ENCODE measurements at places on chromosomes 7 and 10.
A peak's percentile ranks its signal among the peaks of the same experiment; 100 is the strongest.

GRCh38 chr7:95545007-95545615 is 51.2 kb downstream of the PDK4 start:
- no peak for DNase-seq

DNA sequence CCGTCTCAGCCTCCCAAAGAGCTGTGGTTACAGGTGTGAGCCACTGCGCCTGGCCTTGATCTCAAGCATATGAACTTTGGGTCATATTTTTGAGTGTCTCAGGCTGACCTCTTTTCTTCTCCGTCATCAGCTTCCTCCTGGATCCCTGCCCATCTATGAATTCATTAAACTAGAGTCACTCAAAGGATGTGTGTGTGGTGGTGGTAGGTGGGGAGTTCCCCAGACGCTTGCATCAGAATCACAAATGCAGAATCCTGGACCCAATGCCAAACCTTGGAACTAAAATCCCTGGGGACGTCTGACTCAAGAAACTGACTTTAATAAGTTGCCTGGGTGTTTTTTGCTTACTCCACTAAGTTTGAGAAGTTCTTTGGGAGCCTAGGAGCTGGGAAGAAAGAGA is 6.7 kb upstream of the CREB5 start:
- DNase-seq = no peak

- DNase-seq = no peak
Measured at GRCh38 chr7:142969183-142969582, 7.0 kb upstream of the KEL start.

DNA sequence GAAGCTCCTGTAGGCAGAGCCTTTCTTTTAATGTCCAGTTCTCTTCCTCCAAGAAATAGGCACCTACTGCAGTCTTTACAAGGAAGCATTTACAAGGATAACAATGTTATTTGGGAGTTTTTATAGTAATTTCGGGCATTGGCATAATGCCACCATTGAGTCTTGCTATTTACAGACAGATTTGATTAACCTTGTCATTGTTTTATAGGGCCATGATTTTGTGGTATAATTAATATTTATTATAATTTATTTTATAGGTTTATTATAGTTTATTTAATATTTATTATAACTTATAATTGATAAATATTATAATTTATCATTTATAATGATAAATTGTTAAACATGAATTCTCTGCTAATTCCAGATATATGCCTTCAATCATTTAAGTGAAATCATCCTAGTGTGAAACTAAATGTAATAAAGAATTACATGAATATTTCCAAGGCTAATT is 573 bp upstream of the POT1 start:
- DNase-seq = no peak

GRCh38 chr7:81648716-81649115 is 121.1 kb downstream of the HGF start:
- DNase-seq = no peak

- no peak for DNase-seq
Measured at GRCh38 chr7:40644454-40645188, 509.8 kb downstream of the SUGCT start.

DNA sequence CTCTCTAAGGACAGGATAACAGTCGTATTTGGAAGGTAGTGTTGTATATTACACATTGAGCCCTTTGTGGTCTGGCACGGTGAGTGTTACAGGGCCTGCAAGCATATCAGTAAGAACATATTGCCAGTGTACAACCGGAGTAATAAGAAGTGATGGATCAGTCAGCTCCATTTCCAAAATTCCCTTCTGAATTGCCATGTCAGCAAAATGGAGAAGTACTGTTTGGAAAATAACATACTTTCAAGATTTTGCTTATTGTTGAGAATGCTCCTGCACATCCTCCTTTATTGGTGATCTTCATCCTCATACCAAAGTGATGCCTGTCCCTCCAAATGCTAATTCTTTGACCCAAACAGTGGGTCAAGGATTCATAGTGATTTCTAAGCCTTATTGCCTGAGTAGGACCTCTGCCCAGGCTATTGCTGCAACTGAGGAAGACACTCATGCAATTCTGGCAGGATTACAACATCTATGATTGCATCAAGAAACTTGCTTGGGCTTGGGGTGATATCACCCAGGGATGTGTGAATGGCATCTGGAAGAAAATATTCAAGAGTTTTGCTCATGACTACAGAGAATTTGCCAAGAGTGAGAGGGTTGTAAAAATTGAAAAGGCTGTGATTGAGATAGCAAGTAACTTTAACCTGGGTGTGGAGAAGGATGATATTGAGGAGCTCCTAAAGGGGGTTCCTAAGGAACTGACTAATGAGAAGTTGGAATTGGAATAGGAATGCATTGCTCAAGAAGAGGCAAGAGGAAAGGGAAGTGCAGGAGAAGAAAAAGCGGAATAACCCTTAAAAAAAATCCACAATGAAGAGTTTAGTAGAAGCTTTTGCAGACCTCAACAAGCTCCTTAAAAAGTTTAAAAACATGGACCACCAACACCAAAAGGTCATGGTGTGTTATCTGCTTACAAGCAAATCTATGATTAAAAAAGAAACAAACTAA is 452.2 kb upstream of the SORCS1 start:
- DNase-seq = no peak

DNA sequence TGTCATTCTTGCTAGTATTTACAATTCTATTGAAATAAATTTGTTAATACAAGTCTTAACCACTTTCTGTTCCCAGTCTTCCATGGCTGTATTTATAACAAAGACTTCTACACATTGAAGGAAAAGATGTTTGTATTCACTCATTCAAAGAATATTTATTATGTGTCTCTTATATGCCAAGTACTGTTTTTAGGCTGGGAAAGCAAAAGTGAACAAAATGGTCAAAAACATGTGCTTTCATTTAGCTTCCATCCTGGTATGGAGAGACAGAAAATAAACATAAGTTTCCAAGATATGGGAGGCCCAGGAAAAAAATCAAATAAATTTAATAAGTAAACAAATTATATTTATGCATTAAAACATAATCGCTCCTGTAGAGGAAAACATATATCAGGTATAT is 22.9 kb downstream of the CPED1 start:
- DNase-seq = no peak

- DNase-seq = no peak
Measured at GRCh38 chr7:156100086-156100485, 287.8 kb upstream of the SHH start.

GRCh38 chr10:6409971-6410643 is 170.0 kb downstream of the PRKCQ start:
- DNase-seq = no peak

GRCh38 chr10:29613791-29614190 is 21.0 kb downstream of the SVIL start:
- no peak for DNase-seq

GRCh38 chr7:2399848-2400587 is 3.4 kb upstream of the CHST12 start:
- no peak for DNase-seq

GRCh38 chr7:90326500-90326899 is 5.4 kb upstream of the FAM237B start:
- no peak for DNase-seq

GRCh38 chr7:91826377-91826776 is 54.1 kb downstream of the MTERF1 start:
- DNase-seq = no peak

DNA sequence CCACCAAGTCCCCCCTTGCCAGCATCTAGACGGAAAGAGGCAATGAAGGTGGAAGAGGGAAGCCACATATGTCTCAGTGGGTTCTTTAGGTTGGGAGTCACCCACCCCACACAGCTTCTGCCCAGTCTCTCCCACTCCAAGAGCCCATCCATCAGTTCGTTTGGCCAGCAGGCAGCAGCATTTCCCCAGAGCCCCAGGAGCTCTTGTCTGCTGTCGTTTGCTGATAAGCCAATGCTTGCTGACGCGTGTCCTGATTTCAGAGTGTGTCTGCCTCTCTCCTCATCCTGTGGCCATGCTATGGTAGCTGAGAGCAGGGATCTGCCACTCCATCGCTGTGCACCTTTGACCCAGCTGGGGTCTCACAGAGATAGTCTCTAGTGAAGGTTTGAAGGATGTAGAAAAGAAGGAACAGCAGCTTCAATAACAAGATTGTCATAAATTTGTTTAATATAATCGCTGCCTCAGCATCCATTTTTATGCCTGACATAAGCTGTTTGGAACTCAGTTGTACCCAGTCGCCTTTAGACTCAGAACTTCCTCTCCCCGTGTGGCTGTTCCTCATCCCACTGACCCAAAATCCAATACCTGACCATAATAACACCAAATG is 39.4 kb upstream of the GDF10 start:
- no peak for DNase-seq

- no peak for DNase-seq
Measured at GRCh38 chr10:122062831-122063674, 74.1 kb downstream of the TACC2 start.

GRCh38 chr7:156614434-156615264 is 25.9 kb upstream of the RNF32 start:
- no peak for DNase-seq

- DNase-seq = no peak
Measured at GRCh38 chr7:99820408-99821027, 7.3 kb upstream of the CYP3A43 start.

GRCh38 chr7:52507546-52508255 is 527.7 kb upstream of the POM121L12 start:
- no peak for DNase-seq

GRCh38 chr10:84334811-84335210 is 6.4 kb downstream of the CCSER2 start:
- no peak for DNase-seq

DNA sequence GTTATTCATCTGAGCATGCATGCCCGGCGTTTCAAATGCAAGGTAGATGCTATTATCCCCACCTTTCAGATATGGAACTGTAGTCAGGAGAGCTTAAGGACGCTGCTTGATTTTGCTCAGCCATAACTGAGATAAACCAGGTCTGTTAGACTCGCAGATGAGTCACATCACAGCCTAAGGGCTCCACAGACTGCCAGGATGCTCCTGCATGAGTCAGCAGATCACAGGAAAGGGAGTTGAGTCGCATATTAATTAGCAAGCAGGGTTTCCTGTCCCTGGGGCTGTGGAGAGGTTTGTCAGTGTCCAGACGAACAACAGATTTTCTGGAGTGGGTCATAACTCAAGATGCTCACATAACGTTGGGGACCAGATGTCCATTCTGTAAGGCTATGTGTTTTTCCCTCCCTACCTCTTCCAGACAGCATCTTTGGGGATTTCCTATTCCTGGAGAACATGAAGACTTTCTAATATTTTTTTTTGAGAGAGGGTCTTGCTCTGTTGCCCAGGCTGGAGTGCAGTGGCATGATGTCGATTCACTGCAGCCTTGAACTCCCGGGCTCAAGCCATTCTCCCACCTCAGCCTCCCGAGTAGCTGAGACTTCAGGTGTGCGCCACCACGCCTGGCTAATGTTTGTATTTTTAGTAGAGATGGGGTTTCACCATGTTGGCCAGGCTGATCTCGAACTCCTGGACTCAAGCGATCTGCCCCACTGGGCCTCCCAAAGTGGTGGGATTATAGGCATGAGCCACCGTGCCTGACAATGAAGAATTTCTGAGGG is 36.7 kb downstream of the PFKFB3 start:
- DNase-seq = peak; percentile 74

DNA sequence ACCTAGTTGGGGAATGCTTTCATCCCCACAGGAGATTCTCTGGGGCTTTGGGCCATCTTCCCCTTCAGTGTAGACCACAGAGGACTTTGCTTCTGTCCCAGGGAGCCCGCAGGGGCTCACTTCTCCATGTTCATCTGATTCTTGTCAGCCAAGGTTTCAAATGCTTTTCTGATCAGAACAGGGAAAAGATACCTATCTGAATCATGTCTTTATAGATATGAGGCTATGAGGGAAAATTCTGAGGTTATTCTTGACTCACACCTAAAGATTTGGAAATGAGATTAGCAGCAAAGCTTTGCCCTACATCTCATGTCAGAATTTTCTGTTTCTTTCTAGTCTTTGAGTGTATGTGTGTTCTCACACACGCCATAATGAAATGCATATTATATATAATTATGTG is 53.3 kb downstream of the FIGNL1 start:
- no peak for DNase-seq

DNA sequence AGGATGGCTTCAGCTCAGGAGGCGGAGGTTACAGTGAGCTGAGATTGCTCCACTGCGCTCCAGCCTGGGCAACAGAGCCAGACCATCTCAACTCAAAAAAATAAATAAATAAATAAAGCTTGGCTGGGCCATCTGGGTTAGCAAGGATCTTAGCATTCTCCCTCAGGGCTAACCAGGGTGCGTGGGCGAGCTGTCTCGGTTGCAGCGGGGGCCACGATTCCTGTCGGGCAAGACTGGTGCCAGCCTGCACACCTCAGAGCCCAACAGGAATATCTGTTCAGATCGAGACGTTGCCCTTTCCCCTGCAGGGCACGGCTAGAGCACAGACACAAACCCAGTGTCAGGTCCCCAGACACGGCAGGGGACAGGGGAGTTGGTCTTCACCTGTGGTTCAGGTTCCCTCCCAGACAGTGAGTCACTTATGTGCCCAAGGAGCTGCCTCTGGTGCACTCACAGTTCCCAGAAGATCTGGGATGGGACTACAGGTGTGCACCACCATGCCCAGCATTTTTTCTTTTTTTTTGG is 75.5 kb upstream of the GTF2I start:
- DNase-seq = no peak

- no peak for DNase-seq
Measured at GRCh38 chr7:40403703-40404476, 269.1 kb downstream of the SUGCT start.

DNA sequence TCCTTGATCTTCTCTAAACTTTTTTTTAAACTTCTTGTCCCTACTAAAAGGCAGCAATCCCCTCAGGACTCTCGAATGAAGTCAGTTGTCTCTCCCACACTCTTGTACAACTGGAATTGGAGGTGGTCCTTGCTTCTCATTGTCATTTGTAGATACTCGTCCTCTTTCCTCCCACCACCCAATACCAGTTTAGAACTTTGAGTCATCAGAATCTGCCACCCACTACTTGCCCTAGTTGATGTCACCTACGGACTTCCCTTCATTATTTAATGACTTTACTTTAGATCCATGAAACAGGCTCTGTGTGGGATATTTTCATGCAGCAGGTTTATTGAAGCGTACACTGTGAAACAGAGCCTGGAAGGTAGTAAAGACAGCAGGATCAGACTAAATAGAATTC is 28.6 kb upstream of the LHFPL3 start:
- no peak for DNase-seq

DNA sequence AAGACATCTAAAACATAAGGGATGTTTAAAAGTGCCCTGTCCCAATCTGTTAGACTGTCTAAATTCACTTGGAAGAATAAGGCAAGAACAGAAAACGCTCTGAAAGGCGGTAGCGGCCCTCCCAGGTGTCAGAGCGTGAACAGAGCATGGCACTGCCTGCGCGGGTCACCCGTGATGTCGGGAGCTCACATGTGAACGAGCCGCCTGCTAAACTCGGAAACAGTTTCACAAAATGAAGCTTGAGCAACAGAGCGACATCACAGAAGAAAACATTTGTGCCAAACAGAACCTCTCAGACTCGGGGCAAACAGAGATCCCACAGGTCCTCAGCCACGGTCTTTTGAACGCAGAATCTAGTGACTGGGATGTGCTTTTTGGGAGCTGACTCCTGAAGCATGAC is 12.8 kb downstream of the BRI3 start:
- DNase-seq = no peak

DNA sequence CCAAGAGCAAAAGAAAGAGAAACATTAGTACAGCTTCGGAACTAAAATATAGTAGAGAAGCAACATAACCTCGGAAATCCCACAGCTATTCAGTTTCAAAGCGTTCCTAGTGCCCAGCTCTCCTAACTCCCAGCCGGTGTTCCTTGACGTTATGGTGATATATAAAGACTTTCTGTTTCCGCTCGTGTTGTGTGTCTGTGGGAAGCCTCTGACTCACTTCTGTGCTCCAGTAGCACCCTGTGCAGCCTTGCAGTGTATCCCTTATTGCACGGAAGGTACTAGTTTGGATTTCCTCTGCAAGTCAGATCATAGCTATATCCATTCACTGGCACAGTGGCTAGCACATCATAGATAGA is 535 bp downstream of the ASAH2B start:
- DNase-seq = peak; percentile 9

Data from stimulated activated CD4-positive, alpha-beta T cell treated with anti-CD3 and anti-CD28 coated beads, Interleukin-15, amount 100 ng/mL, for 48 hours (primary cell).